ENCODE measurements at places on chromosomes 16 and 17.

- DNase-seq = peak; percentile 56
Observed at GRCh38 chr16:87017371-87018012, 299.7 kb downstream of the C16orf95 start.

DNA sequence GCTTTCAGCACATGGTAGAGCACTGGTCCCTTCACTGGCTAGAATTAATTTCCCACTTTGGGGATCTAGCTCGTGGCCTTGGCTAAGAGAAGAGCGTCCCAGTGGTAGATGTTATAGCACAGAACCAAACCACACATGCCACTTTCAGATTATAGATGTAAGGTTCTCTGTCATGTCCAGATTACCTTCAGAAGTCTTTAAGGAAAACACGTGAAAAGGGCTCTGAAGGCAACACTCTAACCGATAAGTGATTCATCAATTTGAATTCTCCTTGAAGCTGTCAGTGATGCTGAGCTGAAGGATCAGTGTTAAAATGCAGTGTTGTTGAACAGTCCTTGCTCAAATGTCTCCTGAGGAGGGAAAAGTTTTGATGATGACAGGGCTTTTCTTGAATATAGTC is 43.5 kb upstream of the VPS4A start:
- no peak for DNase-seq

DNA sequence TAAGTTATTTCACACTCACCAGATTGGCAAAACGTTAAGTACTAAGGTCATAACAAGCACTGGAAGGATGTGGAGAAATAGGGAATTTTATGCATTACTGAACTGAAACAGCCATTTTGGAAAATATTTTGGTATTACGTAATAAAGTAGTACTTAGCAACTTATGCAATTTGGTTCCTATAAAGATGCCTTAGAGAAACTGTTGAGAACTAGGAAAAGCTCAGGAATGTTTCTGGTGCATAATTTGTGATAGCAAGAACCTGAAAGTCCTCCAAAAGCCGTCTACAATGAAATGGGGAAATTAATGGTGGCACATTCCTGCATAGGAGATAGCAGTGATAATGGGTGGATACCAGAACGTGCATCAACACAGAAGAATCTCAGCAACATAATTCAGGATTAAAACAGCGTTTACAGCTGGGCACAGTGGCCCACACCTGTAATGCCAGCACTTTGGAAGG is 472.5 kb downstream of the WWOX start:
- no peak for DNase-seq

GRCh38 chr17:6599364-6599763 is 41.1 kb downstream of the KIAA0753 start:
- peak; percentile 35 for DNase-seq

DNA sequence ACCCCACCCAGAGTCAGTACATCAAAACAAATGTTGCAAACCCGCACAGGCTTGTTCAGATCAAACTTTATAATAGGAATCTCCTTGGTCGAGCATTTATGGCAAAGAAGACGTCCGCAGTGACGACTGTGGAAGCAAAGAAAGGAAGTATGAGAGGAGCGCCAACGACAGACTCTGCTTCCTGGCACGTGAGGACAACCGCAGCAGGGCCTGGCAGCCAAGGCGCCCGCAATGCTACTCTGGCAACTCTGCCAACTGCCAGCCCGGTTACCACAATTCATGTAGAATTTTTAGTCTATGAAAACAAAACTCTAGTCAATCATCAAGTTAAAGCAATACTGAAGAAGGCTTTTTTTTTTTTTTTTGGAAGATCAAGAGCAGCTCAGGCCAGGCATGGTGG is 24.8 kb downstream of the CYB5D2 start:
- no peak for DNase-seq

- DNase-seq = no peak
Observed at GRCh38 chr17:9218911-9219310, 197.6 kb downstream of the NTN1 start.

- no peak for DNase-seq
Observed at GRCh38 chr16:87958632-87959031, 7.4 kb downstream of the BANP start.

DNA sequence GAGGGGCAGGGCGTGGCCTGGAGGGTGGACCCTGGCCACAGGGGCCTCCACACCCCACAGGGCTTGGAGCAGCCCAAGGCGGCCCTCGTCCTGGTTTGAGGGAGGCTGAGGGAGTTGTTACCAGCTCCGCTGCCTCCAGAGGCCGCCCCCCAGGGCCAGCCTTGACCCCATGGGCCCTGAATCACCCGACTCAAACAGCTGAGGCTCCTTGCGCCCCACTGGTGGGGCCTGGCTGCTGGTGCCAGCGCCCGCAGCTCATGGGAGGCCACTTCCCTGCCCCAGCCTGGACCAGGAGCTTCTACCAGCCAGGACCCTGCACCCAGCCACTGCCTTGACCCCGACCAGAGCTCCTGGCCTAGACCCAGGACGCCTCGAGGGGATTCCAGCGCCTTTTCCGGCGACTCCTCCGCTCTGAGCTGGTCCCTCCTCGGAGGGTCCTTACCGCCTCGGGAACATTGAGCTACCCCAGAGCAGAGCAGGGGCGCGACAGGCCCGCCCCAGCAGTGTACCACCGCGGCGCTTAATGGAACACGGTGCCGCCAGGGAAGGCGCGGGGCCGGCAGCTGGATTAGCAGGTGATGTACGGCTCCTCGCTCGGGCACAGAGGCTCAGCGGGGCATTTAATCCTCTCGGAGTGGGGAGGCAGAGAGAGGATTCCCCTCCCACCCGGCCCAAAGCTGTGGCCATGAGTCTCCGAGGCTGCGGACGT is 37.2 kb downstream of the GSE1 start:
- DNase-seq = no peak

DNA sequence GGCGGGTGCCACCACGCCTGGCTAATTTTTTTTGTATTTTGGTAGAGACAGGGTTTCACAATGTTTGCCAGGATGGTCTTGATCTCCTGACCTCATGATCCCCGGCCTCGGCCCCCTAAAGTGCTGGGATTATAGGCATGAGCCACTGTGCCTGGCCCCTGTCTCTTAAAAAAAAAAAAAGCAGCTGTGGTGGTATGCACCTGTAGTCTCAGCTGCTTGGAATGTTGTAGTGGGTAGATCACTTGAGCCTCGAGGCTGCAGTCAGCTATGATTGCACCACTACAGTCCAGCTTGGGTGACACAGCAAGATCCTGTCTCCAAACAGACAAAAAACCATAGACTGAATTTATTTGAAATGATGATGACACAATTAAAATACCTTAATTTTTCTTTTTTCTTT is 24.3 kb downstream of the CDK12 start:
- DNase-seq = no peak

DNA sequence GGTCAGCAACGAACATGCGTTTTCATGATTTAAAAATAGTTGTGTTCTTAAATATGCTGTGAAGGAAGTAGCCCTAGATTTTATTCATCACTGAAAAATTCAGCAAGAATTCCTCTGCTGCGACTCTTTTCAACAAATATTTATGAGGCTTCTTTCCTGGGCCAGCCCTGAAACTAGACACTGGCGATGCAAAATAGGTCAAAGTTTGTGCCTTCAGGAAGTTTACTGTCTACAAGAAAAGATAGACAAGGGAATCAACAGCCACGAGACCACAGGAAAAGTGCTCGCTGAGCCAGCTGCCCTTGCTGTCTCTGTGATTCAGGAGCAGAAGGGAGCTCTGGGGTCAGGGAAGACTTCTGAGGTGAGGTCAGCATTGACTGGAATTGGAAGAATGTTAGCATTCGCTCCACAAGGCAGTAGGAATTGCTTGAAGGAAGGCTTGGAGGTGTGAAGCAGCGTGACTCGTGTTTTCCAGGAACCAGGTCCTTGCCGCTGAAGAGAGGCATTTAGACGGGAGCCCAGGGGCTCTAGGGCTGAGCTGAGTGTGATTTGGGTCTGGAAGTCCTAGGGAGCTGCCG is 1.9 kb upstream of the RPL26 start:
- peak; percentile 15 for DNase-seq

DNA sequence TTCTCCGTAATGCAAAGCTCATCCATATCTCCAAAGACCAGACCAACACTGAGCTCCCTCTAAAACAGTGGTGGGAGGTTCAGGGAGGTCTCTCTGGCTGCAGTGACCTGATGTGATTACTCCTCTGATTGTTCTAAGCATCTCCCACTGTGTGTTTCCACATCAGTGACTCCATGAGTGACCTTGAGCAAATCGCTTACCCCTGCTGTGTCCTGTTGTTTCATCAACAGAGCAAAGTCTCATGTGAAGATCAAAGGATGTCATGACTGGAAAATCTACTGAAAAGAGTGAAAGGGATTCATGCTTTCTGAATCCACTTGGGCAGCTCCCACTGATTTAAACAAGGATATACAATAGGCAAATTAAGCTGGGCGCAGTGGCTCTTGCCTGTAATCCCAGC is 352.9 kb downstream of the TMEM114 start:
- no peak for DNase-seq

DNA sequence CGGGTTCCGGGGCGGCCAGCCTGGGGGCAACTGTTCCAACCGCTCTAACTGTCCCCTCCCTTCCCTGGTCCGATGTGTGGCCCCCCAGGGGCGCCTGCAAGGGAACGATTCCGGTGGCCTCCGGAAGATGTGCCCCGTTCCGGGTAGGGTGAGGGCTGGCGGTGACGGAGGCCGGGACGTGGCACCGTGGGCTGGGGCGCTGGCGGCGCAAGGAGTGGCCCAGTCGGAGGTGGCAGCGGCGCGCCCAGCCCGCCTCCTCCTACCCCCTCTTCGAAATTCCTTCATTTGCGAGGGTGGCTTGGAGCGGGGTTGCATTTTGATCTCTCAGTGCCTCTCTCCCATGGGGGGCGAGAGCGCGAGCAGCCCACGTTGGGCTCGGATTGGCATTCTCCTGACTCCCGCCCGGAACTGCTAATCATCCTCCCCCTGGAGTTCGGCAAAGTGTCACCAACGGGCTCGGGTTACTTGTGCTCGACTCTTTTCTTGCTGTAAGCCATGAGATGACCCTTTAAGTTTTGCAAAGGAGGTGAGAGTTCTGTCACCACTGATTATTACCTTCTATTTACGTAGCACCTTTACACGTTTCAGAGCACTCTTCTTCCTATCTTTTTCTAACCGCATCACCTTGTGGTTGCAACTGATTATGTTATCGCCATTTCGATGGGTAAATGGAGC is 622 bp downstream of the NDEL1 start:
- peak; percentile 48 for DNase-seq

- DNase-seq = peak; percentile 67
Observed at GRCh38 chr17:1375615-1376014, 24.4 kb downstream of the YWHAE start.

DNA sequence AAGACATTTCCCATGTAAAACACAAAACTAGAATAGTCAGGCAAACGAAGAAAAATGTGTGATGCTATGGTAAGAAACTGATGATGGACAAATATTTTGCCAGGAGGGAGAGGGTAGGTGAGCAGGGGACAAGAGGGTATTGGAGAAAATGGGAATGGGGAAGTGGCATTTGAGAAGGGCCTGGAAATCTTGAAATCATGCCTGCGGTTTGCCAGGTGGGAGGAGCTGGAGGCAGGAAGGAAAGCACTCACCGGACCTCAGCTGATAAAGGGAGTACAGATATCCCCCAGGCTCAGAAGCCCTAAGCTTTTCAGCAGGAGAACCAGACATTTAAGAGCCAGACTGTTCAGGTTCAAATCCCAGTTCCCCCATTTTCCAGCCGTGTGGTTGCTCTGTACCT is 103.6 kb downstream of the GSG1L start:
- no peak for DNase-seq

Measured in foreskin melanocyte (primary cell).